NCI-H774 (cell line): ENCODE measurements at places on chromosomes 13 and 19.
A peak's percentile ranks its signal among the peaks of the same experiment; 100 is the strongest.

GRCh38 chr13:40756042-40756441 is 14.9 kb downstream of the MRPS31 start:
- no peak for DNase-seq

DNA sequence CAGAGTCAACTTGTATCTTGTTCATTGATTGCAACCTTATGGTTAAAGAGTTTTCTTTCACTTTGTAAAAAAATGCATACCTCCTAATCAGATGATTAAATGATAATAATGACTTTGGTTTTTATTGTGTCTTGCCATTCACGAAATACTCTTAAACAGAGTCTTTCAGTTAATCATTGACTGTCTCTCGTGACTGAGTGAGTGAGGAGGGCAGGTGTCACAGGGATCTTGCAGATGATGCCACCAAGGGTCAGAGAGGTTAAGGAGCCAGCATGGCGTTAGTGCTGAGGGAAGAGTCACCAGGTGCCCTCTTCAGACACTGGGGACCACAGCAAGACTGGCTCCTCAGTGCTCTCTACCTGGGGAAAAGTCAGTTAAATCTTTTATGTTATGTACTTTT is 8.0 kb downstream of the GPATCH1 start:
- DNase-seq, result no peak

GRCh38 chr19:7916103-7916954 is 1.7 kb downstream of the TGFBR3L start:
- DNase-seq, result peak; percentile 31

GRCh38 chr13:91346850-91347201 is 661 bp upstream of the MIR17HG start:
- no peak for DNase-seq

DNA sequence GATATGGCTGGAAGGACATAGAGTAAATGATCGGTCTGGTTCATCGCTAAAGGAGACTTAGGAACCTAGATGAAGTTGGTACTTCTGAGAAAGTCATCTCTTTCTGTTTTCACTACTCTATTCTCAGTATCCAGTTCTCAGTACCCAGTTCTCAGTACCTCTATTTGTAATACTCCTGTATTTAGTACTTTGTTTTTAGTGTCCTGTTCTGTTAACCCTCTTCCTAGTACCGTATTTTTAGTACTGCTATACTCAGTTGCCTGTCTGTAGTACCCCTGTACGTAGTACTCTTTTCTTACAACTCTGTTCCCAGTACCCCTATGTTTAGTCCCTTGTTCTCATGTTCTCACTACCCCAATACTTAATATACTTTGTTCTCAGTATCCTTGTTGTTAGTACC is 1.2 kb downstream of the RFXAP start:
- no peak for DNase-seq

- DNase-seq, result no peak
These were observed 25.4 kb downstream of the PCDH9 start for GRCh38 chr13:67204764-67205163.

DNA sequence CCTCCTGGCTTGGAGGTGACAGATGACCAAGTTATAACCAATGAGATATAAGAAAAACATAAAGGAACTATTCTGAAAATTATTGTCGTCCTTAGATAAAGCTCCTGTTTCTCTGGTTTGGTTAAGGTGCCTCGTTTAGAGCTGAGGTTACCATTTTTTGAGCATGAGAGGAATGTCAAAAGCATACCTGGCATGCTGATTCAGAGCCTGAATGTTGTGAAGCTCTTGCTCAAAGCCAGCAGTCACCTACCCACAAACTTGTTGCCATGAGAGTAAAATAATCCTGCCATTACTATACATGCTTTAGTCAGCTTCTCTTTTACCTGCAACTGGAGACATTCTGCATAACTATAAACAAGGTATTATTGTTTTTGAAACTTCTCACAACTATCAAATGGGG is 1116.2 kb downstream of the DIAPH3 start:
- no peak for DNase-seq

DNA sequence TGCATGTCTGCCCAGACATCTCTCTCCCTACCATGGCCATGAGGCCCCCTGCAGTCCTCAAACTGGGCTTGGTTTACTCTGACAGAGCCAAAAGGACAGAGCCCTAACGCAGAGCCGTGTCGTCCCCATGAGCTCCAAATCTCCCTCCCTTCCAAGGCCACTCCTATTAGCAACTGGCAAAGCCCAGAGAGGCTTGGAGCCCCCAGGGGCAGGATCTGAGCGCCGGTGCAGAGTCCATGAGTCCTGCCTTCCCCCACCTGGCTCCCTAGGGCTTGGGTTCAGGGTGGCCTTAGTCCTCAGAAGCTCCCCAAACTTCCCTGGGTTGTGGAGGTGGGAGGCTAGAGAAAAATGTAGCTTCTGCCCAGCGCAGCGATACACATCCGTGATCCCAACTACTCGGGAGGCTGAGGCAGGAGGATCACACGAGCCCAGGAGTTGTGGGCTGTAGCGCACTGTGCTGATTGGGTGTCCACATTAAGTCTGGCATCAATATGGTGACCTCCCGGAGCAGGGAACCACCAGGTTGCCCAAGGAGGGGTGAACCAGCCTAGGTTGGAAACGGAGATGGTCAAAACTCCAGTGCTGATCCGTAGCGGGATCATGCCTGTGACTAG is 7.4 kb upstream of the PGPEP1 start:
- no peak for DNase-seq

DNA sequence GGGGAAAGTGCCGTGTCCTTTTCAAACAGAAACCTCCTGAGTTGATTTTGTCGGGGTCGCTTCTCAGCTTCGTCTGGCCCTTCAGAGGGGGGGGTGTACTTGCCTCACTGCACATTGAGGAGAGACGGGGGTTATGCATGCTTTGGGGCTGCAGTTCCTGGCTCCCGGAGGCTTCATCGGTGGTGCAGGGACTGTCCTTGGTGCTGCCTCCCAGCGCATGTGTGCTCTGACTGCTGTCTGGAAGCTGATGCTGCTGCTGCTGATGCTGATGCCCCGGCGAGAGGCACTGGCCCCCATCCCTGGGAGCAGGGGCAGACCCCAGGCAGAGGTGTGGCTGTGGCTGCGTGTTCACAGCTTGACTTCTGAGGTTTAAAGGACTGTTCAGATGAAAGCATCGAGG is 91.0 kb downstream of the ARHGEF7 start:
- DNase-seq, result no peak

DNA sequence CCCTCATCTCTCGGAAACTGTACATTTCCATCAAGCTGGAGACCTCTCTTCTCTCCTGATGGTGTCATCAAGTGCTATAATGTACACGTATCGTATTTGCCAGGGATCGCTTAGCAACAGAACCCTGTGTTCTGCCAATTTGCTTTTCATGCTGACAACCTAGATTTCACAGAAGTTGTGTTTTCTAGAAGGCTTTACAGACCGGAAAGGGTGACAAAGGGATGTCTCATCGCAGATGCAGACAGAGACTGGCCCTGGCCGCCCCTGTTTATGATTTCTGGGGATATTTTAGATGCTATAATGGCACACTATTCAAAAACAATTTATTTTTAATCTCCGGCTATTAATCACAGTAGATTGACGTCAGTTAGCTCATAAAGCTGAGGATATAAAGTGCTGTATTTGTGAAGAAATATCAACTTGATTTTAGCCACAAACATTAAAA is 291.4 kb downstream of the IRS2 start:
- DNase-seq, result peak; percentile 45

DNA sequence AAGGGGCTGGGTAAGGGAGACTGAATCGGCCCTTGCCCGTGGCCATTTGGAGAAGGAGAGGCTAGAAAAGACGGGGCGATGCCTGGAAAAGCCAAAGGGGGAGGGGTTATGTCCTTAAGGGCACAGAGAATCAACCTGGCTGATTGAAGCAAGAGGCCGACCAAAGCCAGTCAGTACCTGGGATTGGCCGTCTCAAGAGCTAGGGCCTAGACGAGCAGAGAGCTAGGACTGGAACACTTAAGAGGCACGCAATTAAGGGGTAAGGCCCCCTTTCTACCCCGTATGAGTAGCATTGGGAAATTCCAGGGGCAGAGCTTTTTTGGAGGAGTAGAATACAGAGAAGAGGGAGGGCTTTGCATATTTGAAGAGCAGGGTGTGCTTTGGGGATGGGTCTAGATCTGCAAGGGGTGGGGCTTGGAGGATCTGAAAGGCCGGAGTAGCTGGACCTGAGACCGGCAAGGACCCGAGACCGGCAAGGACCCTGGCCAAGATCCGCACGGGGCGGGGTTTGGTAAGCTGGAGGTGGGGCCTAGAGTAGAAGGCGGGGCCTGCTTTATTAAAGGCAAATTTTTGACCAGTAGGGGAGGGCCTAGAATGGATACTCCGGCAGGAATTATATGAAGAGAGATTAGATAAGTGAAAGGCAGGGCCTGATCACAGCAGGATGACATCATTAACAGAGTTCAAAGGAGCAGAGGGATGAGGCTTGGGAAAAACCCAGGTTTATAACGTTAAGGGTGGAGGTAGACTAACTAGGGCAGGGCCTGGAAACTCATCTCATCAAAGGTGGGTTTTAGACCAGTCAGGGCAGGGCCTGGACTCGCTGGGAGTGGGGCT is 10.7 kb upstream of the CACNG6 start:
- DNase-seq, result no peak

GRCh38 chr13:22278336-22278929 is 607.6 kb downstream of the FGF9 start:
- DNase-seq, result peak; percentile 2

GRCh38 chr13:40540328-40541044 is 126.0 kb downstream of the FOXO1 start:
- no peak for DNase-seq

DNA sequence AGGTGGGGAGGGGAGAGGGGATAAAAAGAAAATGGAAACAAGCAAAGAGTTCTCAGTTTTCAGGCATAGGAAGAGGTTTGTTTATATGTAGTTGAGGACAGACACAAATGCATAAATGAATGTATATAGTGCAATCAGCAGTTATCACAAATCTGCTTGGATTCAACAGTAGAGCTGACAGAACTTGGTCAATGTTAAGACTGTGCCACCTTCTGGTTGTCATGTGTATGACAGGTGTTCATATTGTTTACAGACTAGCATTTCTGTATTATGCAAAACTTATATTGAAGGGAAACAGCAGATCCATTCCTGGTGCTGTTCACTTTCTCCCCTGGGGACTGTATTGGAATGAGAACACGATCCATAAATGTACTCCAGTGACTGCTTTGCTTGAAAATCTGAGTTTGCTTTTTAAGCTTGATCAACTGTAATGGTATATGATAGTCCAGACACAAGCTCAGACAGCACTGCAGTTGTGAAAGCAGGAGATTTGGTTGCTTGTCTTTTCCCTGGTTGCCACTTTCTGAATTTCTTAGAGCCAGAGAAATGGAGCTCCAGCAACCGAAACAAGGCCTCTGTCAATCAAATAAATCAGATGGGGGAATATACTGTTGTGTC is 319.5 kb upstream of the OBI1 start:
- DNase-seq, result peak; percentile 25

DNA sequence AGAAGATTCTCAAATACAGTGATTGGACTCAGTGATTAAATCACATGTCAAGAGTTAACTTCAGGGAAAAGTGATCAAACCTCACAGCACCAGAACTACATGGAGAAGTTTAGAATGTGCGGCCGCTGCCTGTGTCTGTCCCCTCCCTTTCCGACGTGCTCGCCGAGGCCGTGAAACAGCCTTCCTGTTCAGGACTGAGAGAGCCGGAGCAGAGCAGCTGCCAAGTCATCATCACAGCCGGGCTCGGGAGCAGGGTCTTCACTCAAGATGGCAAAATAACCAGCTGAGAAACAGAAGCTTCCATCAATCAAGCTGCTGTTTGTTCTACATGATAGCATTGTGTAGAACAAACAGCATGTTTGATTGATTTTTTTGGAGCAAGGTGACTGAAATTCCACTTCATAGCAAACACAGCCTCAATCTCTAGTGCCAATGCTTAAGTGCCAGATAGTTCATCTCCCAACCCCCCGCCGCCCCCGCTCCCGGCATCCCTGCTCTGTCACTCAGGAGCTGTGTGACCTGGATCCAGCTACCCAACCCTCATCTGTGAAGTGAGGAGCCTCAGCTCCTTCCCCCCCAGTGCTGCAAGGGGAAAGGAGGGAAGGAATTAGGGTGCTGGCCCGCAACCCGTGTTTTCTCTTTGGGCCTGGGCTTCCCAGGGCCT is 70.6 kb downstream of the HSPH1 start:
- DNase-seq, result no peak

- DNase-seq, result no peak
These were observed 1.6 kb downstream of the SERTAD3 start for GRCh38 chr19:40442328-40443130.

DNA sequence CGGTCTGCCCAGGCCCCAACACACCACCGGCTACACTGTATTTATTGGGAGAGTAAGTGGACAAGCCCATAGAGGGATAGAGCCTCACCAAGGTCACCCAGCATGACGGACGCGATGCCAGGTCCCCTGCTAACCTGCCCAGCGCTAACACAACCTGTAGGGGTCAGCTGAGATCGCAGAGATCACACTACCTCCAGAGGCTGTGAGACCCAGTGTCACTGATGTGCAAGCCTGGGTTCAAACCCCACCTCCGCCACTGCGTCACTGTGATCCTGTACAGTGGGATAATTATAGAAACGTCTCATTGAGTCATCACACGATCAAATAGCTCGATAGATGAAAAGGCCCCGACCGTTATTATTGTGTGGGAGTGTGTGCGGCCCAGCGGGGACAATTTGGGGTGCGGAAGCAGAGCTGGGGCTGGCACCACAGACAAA is 10.6 kb upstream of the TLE2 start:
- DNase-seq, result no peak

DNA sequence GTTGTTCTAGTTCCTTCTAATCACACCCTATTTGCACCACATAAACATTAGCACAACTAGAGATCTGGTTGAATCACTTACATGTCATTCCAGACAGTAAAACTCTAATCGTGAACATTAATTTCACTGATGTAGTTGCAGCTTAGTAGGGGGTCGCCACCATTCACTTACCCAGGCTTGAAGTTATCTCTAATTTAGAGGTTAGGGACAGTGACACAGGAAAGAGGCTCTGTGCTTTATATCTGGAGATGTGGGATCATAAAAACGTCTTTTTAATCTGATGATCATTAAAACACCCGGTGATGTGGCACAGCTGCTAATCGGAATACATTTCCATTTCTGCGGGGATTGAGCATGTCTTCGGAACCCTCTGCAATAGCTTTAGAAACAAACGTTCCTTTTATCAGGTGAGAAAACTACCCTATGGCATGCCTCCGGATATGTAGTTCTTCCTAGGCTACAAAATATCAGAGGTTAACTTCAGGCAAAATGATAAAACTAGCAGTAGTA is 523.0 kb downstream of the MYO16 start:
- DNase-seq, result no peak

DNA sequence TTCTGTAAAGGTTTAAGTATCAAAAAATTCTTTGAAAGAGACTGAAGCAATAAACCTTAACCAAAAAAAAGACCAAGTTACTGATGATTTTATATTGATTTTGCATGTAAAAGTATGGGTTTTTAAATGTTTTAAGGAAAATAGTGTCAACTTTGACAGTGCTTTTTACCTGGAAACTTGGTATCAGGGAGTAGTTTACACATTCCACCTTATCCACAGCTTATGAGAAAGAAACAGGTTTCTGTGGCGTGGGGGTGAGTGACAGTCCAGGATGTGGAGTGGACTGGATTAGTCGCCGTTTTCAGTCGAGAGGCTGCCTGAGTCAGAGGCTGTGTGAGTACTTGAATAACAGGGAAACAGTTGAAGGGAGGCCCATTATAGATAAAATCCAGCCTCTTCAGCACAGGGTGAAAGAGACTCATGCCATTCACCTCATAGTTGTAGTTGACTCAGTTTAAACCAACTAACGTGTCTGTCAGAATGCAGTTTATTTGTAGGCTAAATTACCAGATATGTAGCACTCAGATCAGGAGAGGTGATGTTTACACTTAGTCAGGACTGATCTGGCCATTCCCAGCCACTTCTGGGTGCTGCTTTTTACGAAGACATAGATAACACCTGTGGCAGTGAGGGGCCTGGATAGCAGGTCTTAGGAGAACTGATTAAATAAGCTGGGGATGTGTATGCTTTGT is 595 bp upstream of the GPR183 start:
- DNase-seq, result peak; percentile 27
